Heart left ventricle (tissue), 16 donors: ENCODE measurements at places on chromosomes 12 and 14.

- no peak overlapping the region for H3K27ac ChIP-seq
- H3K36me3 ChIP-seq, result no peaks in the 10 kb centered on the region
- peak overlapping the region; percentile 11 for H3K4me3 ChIP-seq
- no peaks in the 10 kb centered on the region for H3K4me1 ChIP-seq
- H3K27me3 ChIP-seq, result no peaks in the 10 kb centered on the region
- no peak for DNase-seq
Observed at GRCh38 chr12:18882690-18883089, 144.8 kb downstream of the CAPZA3 start.

DNA sequence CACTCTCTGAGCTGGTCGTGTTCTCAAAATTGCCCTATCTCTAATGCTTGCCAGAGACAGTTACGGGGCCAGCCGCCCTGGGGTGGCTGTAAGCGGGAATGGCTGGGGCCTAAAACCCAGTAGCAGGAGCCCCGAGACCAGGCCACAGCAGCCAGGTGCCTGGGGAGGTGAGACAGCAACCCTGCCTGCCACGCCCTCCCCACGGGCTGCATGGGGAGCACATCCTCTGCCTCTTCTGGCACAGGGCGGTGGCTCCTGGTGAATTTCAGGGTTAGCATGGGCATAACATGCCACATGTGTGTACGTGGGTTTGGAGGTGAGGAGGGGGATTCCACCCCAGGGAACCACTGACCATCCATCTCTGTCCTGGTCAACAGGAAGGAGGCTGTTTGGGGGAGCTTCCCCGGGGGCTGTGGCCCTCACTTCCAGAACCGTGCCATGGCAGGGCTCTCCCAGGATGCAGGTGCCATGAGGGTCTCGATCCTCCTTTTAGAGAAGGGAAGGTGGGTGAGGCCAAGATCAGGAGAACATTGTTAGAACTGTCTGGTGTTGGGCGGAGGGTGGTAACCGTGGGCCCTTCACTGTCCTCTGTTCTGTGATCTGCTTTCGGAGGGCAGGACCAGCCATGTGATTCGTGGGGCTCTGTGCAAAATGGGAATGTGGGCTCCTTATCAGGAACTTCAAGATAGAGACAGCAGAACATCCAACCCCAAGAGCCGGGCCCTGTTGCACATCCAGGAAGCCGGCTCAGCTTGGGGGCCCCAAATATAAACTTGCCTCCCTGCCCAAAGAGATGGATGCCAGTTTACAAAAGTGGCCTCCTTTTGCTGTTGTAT, 312.2 kb upstream of the DIO3 start:
- no peaks in the 10 kb centered on the region for H3K36me3 ChIP-seq
- no peak overlapping the region for H3K4me3 ChIP-seq
- H3K27me3 ChIP-seq, result no peaks in the 10 kb centered on the region
- no peak overlapping the region for H3K27ac ChIP-seq

- peak overlapping the region; percentile 91 for H3K4me3 ChIP-seq
- no peak for DNase-seq
- H3K27ac ChIP-seq, result peak overlapping the region; percentile 93
Observed at GRCh38 chr12:28189784-28190320, 404 bp upstream of the CCDC91 start.

DNA sequence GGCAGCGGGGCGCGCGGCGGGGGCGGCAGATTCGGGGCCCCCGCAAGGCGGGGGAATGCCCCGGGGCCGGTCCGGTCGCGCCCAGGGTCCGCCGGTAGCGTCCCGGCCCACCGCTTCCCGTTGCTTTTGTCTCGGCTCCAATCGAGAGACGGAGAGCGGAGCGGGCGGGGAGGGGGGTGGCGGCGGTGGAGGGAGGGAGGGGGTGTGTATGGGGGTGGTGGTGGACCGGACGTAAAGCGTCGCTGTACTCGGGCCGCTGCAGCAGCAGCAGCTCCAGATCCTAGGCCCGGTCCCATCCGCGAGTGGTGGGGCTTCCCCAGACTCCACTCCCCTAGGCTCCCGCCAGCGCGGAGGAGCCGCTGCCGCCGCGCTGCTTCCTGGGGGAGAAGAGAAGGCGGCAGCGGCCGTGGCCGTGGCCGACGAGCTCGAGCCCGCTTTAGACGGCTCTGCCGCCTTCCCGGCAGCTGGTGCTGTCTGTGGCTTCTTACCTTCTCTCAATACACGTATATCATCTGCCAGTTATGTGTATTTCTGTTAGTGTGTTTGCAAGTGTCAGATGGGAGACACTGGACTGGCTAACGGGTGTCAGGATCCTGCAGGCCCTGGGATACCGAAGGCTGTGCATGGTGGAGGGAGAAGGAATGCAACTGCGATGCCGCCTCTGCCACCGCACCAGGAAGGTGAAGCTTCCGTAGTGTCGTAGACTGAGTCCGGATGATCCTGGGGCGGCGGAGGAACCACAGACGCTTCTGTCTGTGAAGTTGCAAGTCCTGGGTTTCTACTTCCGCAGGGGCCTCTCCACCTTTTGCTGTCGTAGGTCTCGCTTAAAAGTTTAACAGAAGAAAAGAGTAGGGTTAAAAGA, 508 bp downstream of the CNOT2 start:
- peak; percentile 81 for DNase-seq
- H3K4me1 ChIP-seq, result peaks cover 29% of the 10 kb centered on the region
- H3K36me3 ChIP-seq, result peaks cover 32% of the 10 kb centered on the region
- H3K4me3 ChIP-seq, result peak overlapping the region; percentile 90
- no peaks in the 10 kb centered on the region for H3K27me3 ChIP-seq

- DNase-seq, result no peak
- H3K36me3 ChIP-seq, result no peaks in the 10 kb centered on the region
- no peaks in the 10 kb centered on the region for H3K27me3 ChIP-seq
- no peak overlapping the region for H3K27ac ChIP-seq
Observed at GRCh38 chr12:3542911-3543310, 51.9 kb downstream of the PRMT8 start.

GRCh38 chr12:106790020-106790419, 15.5 kb downstream of the RIC8B start:
- H3K27ac ChIP-seq, result no peak overlapping the region
- no peaks in the 10 kb centered on the region for H3K4me1 ChIP-seq
- H3K36me3 ChIP-seq, result peaks cover 25% of the 10 kb centered on the region
- H3K27me3 ChIP-seq, result no peaks in the 10 kb centered on the region
- H3K4me3 ChIP-seq, result no peak overlapping the region

- no peak overlapping the region for H3K4me3 ChIP-seq
- peak; percentile 15 for DNase-seq
- peaks cover 18% of the 10 kb centered on the region for H3K4me1 ChIP-seq
- no peak overlapping the region for H3K27ac ChIP-seq
- peaks cover 99% of the 10 kb centered on the region for H3K36me3 ChIP-seq
Observed at GRCh38 chr14:103684471-103684870, 30.8 kb downstream of the XRCC3 start.

GRCh38 chr12:94326727-94327126, 132.9 kb downstream of the CEP83 start:
- no peaks in the 10 kb centered on the region for H3K4me1 ChIP-seq
- no peaks in the 10 kb centered on the region for H3K27me3 ChIP-seq
- no peak overlapping the region for H3K4me3 ChIP-seq
- peaks cover 26% of the 10 kb centered on the region for H3K36me3 ChIP-seq

DNA sequence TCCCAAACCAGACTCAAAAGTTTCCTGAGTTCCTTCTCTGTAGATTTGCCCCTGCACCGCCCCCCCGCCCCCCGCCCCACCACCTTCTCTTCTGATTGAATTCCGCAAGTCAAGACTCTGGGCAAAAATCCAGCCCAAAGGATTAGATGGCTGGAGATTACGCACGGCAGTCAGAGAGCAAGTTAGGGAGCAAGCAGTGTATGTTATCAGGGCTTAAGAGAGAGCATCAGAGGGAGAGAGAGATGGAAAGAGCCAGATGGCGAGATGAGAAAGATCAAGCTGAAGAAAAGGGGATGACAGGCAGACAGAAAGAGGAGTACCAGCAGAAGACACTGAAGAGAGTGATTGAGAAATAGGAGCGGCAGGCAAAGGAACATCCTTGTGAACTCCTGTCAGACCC, 13.9 kb upstream of the ANKRD33 start:
- H3K36me3 ChIP-seq, result no peaks in the 10 kb centered on the region
- no peak overlapping the region for H3K27ac ChIP-seq
- no peak overlapping the region for H3K4me3 ChIP-seq
- DNase-seq, result no peak

GRCh38 chr14:49686425-49686824, 1.6 kb downstream of the POLE2 start:
- no peak overlapping the region for H3K4me3 ChIP-seq
- H3K27ac ChIP-seq, result no peak overlapping the region
- H3K27me3 ChIP-seq, result no peaks in the 10 kb centered on the region
- no peaks in the 10 kb centered on the region for H3K36me3 ChIP-seq
- H3K4me1 ChIP-seq, result no peaks in the 10 kb centered on the region

DNA sequence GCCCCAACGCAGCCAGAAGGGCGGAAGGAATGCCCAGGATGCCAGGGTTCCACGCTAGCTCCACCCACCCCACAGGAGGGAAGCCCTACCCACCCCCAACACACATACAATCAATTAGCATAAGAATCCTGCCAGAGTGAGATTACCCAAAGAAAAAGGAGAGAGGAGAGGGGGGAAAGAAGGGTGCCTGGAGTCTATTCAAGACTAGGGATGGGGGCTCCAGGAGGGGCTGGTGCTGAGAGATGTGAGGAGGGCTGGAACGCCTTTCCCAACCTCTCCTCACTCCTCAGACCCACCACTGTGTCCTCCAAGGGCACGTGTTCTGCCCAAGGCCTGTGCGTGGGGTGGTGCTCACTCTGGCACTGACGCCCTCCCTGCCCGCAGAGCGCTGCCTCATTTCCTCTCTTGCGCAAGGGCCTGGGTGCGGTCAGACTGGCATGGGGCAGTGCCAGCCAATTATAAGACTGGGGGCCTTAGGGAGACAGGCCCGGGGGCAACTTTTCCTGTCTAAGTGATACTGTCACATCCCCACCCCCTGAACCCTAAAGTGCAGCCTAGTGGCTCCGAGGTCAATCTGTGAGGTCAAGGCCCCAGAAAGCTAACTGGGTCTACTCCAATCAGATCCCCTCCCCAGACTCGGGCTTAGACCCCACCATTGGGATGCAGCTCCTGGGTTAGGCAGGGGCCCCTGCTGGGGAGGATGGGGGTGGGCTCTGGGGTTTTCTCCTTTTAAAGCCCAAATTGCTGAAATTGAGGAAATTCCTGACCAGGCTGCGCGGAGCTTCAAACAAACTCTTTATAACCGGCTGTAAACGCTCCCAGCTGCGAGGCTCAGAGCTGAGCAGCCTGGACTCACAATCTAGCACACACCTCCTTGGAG, 10.2 kb upstream of the ITGB7 start:
- no peaks in the 10 kb centered on the region for H3K27me3 ChIP-seq
- H3K4me1 ChIP-seq, result peaks cover 76% of the 10 kb centered on the region
- H3K36me3 ChIP-seq, result peaks cover 29% of the 10 kb centered on the region
- peak overlapping the region; percentile 77 for H3K4me3 ChIP-seq

DNA sequence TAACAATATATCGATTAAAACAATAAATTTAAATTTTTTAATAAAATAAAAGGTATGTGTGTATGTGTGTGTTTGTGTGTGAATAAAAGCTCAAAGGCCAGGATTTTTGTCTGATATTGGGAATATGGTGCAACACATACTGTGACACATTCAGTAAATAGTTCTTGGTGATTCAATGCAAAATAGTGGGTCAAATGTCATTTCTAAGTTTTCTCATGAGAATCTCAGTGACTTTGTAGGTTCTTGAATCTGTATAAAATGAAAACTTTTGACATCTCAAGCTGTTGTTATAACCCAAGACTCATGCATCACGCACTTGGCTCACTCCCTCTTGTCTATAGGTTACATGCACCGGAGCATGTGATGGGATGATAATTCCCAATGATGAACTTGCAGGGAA, 16.2 kb upstream of the MED6 start:
- peaks cover 3% of the 10 kb centered on the region for H3K27me3 ChIP-seq
- H3K36me3 ChIP-seq, result no peaks in the 10 kb centered on the region
- no peak for DNase-seq
- H3K4me3 ChIP-seq, result no peak overlapping the region

- H3K36me3 ChIP-seq, result no peaks in the 10 kb centered on the region
- no peak overlapping the region for H3K4me3 ChIP-seq
- peaks cover 51% of the 10 kb centered on the region for H3K27me3 ChIP-seq
- no peak overlapping the region for H3K27ac ChIP-seq
Observed at GRCh38 chr12:27973487-27973890, 956 bp upstream of the PTHLH start.

- peaks cover 5% of the 10 kb centered on the region for H3K4me1 ChIP-seq
- H3K36me3 ChIP-seq, result no peaks in the 10 kb centered on the region
- no peak overlapping the region for H3K4me3 ChIP-seq
- no peak for DNase-seq
- peaks cover 6% of the 10 kb centered on the region for H3K27me3 ChIP-seq
- H3K27ac ChIP-seq, result no peak overlapping the region
Observed at GRCh38 chr12:48021485-48022179, 17.4 kb upstream of the COL2A1 start.

DNA sequence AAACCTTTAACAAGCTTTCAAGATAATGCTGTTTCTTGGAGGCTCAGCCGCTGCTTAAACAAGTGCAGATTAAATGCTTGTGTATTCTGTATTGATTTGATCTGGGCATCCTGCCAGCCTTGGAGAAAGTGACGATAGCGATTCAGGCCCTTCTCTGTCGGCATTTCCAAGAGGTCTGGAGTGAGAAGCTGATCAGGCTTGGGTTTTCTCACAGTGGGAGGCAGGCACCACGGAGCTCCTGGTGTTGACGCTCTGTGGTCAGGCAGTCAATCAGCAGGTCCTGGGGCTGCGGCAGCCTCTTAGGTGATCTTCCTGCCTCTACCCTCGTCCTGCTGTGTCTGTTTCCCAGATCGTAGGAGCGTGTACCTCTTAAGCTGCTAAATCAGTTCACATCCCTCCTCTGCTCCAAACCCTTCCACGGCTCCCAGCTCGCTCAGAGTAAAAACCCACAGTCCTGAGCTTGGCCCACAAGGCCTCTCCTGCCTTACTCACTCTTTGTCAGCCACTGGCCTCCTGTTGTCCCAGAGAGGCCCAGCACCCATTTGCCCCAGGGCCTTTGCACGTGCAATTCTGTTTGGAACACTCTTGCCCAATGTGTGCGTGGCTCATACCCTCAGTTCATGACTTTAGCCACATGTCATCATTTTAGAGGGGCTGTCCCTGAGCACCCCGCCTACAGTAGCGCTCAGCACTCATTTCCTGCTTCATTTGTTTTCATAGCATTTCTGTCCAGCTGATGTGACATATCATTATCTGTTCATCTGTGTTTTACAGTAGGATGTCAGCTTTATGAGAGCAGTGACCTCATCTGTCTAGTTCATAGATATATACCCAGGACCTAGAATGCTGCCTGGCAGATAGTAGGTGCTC, 155.4 kb downstream of the AACS start:
- DNase-seq, result no peak
- peaks cover 5% of the 10 kb centered on the region for H3K27me3 ChIP-seq
- no peaks in the 10 kb centered on the region for H3K4me1 ChIP-seq
- no peaks in the 10 kb centered on the region for H3K36me3 ChIP-seq
- H3K27ac ChIP-seq, result no peak overlapping the region

DNA sequence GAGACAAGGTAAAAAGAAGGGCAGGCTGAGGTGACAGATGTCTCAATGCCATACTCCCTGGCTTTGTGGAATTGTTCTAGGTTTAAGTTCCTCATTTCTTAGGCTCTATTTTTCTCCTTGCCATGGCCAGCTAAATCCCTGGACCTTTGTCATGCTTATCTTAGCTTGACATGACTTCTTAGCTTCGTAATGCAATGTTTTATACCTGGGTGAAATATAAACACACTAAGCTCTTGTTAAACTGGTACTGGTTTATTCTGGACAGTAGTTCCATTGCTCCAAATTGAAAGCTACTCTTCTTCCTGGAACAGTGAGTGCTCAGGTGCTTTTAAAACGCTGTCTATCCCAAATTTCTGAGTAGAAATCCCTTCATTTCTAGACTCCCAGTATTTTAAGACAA, 17.4 kb upstream of the ARHGAP5 start:
- H3K4me1 ChIP-seq, result no peaks in the 10 kb centered on the region
- no peak for DNase-seq
